ENCODE measurements at places on chromosomes 12 and 14.

DNA sequence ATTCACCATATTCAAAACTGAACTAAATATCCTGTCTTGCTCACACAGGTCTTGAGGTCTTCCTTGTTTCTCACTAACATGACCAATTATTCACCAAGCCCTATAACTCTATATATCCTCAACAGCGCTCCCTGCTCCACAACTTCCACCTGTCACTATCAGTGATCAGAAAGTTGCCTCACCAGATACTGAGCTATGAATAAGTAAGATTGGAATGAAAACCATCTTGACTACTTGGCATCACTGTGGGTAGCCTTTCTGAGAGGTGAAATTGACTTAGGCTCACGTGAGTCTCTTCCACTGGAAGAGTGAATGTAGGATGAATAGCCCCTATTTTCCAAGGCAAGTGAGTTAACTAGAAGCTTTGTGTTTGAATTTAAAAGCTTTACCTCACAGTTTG lies 167.1 kb downstream of the PIK3C2G start:
- H3K4me3 ChIP-seq = no peak overlapping the region
- no peak overlapping the region for H3K27ac ChIP-seq
- H3K36me3 ChIP-seq = no peaks in the 10 kb centered on the region

- no peaks in the 10 kb centered on the region for H3K36me3 ChIP-seq
- no peaks in the 10 kb centered on the region for H3K27me3 ChIP-seq
- no peak overlapping the region for H3K27ac ChIP-seq
- H3K4me3 ChIP-seq = no peak overlapping the region
- H3K4me1 ChIP-seq = peaks cover 8% of the 10 kb centered on the region
Measured at GRCh38 chr14:59293935-59294661, 105.6 kb downstream of the DAAM1 start.

DNA sequence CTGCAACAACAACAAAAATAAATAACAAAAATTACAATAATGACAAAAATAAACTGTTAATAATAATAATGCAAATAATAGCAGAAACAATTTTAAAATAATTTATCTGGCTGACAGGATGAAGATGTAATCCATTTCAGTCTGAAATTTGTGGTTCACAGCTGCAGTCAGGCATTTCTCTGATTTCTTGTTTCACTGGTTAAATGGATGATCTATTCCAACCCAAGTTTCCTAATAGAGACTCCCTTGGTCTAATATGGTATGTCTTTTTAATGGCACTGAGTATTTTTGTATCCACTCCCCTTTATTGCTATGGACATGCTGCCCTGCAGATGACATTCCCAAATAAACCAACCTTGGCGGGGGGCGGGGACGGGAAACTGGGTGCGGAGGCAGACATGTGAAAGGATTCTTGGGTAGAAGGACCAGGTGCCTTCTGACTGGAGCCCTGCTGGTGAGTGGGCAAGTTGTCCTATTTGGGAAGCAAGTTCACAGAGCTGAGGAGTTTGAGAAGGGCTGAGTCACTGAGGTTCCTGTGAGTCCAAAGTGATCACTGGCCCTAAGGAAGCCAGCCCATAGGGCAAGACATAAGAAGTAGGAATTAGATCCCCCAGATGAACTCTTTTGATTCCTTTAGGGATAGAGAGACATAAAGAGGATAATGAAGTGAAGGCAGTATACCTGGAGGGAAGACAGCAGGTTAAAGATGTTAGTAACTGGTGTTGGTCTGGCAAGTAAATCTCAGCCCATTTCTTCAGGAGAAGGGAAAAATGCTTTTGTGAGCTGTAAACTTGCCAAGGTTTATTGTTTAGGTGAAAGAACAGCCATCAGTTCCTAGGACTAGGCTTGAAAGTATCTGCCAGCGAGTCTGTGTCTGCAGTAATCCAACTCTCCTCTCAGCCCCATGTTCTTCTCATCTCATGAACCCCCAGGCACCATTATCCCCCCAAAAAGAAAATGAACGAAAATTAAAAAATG lies 14.5 kb downstream of the FOXG1 start:
- DNase-seq = no peak
- no peak overlapping the region for H3K4me3 ChIP-seq
- no peaks in the 10 kb centered on the region for H3K27me3 ChIP-seq
- no peaks in the 10 kb centered on the region for H3K36me3 ChIP-seq

DNA sequence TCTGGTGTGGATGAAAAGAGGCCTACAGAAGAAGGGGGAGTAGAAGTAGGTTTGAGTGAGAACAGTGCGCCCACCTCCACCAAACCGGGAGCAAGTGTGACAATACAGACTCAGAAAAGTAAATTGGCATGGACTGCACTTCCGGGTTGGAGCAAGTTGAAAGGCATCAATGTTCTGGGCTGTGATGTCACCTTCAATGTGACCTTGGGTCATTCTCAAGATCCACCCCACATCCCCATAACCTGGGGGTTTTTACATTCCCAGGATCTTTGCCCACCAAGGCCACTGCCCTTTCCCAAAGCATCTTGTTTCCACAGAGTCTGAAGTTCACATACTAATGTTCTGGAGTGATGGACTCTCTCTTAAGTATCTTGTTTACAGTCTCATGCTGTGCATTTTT lies 5.3 kb upstream of the GZMB start:
- H3K36me3 ChIP-seq = no peaks in the 10 kb centered on the region
- no peaks in the 10 kb centered on the region for H3K27me3 ChIP-seq
- no peak for DNase-seq

GRCh38 chr14:24659916-24660570 lies 26.1 kb upstream of the GZMB start:
- H3K36me3 ChIP-seq = no peaks in the 10 kb centered on the region
- H3K4me3 ChIP-seq = peak overlapping the region; percentile 30
- DNase-seq = no peak

DNA sequence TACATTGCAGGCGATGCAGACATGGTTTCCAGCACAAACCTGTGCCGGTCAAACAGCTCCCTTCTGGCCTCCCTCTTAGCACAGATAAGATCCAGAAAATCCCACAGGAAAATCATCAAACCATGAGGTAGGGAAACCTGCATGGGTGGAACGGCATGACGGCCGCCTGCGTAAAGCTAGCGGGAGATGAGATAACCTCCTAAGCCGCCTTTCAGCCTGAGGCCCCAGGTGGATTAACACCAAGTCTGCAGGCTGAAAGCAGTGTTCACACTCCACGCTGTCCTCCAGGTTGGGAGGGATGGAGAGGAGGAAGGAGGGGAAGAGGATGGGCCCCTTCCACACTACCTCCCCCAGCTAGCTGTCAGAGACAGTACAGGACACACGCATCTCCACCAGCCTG lies 63.8 kb downstream of the TSPAN11 start:
- no peak overlapping the region for H3K27ac ChIP-seq
- no peaks in the 10 kb centered on the region for H3K36me3 ChIP-seq
- peaks cover 8% of the 10 kb centered on the region for H3K27me3 ChIP-seq
- no peaks in the 10 kb centered on the region for H3K4me1 ChIP-seq

DNA sequence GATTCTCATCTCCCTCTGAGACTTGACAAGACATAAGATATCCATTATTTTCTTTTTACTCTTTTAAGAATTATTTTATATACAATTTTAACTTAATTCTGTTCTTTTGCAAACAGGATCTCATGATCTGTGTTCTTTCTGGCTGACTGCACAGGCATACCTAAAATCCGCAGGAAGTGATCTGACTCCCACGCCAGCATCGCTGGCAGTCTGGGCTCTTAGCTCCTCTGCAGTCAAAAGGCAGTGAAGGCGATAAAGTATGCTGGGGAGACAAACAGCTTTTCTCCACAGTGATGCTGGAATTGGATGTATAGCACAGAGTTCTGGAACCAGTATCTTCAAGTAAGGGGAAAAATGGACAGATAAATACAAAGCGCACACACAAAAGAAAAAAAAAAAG lies 52.4 kb downstream of the DICER1 start:
- H3K27ac ChIP-seq = no peak overlapping the region
- peaks cover 27% of the 10 kb centered on the region for H3K4me1 ChIP-seq
- no peak for DNase-seq

DNA sequence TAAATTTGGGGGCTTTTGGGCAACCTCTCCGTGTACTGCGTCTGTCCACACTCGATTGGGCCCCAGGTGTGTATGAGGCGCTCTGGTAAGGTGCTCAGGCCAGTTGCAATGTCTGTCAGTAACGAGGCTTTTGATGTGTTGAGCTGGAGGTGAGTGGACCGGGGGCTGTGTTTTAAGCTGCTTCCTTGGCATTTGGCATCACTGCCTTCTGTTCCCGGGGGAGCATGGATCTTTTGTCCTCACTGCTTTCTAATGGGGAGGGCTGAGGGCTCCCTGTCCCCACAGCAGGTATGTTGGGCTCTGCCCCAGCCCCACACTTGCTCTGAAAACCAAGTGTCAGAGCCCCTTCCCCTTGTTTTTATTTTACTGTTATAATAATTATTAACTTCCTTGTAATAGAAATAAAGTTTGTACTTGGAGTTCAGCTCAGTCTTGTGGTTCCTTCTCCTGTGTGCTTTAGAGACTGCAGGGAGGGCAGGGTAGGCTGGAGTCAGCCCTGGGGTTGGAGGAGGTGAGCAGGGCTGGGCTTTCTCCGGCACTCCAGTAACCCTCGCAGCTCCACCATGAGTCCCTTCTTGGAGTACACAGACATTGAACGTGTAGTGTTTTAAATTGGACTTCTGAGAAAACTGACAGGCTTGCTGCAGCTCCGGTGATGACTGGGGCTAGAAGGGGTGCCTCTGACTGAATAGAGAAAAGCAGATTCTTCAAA lies 28.0 kb downstream of the TRAFD1 start:
- DNase-seq = no peak
- H3K36me3 ChIP-seq = peaks cover 59% of the 10 kb centered on the region
- H3K4me3 ChIP-seq = no peak overlapping the region
- peaks cover 16% of the 10 kb centered on the region for H3K4me1 ChIP-seq
- H3K27ac ChIP-seq = peak overlapping the region; percentile 38

GRCh38 chr12:45409966-45410365 lies 194.1 kb downstream of the ANO6 start:
- no peaks in the 10 kb centered on the region for H3K27me3 ChIP-seq
- H3K27ac ChIP-seq = no peak overlapping the region
- no peak overlapping the region for H3K4me3 ChIP-seq
- DNase-seq = no peak

- H3K27me3 ChIP-seq = peaks cover 55% of the 10 kb centered on the region
- H3K36me3 ChIP-seq = no peaks in the 10 kb centered on the region
- no peak for DNase-seq
- no peak overlapping the region for H3K27ac ChIP-seq
Measured at GRCh38 chr14:95835121-95835730, 41.4 kb upstream of the TUNAR start.

- no peak for DNase-seq
- H3K27ac ChIP-seq = peak overlapping the region; percentile 100
- no peaks in the 10 kb centered on the region for H3K27me3 ChIP-seq
Measured at GRCh38 chr12:111426344-111427185, 20.8 kb downstream of the SH2B3 start.

- H3K27me3 ChIP-seq = no peaks in the 10 kb centered on the region
- H3K4me1 ChIP-seq = no peaks in the 10 kb centered on the region
- no peak overlapping the region for H3K4me3 ChIP-seq
- no peaks in the 10 kb centered on the region for H3K36me3 ChIP-seq
Measured at GRCh38 chr12:18810537-18811253, 72.8 kb downstream of the CAPZA3 start.

GRCh38 chr12:113473942-113474341 lies 2.3 kb upstream of the LHX5 start:
- peak overlapping the region; percentile 44 for H3K4me3 ChIP-seq
- H3K36me3 ChIP-seq = no peaks in the 10 kb centered on the region
- H3K27me3 ChIP-seq = peaks cover 88% of the 10 kb centered on the region
- peaks cover 13% of the 10 kb centered on the region for H3K4me1 ChIP-seq
- DNase-seq = no peak

- no peaks in the 10 kb centered on the region for H3K36me3 ChIP-seq
- no peak overlapping the region for H3K27ac ChIP-seq
- no peak for DNase-seq
Measured at GRCh38 chr14:32692441-32692840, 246.2 kb upstream of the NPAS3 start.

- H3K4me1 ChIP-seq = peaks cover 1% of the 10 kb centered on the region
- peaks cover 3% of the 10 kb centered on the region for H3K36me3 ChIP-seq
- no peak overlapping the region for H3K4me3 ChIP-seq
- no peak overlapping the region for H3K27ac ChIP-seq
Measured at GRCh38 chr14:52701223-52701622, 5.8 kb upstream of the PSMC6 start.
